Effector CD8-positive, alpha-beta T cell (primary cell): ENCODE measurements at places on chromosomes 16 and 17.
A peak's percentile ranks its signal among the peaks of the same experiment; 100 is the strongest.

GRCh38 chr16:30491229-30491628, 18.7 kb downstream of the ITGAL start:
- no peak for DNase-seq

- DNase-seq = peak; percentile 45
Observed at GRCh38 chr16:88857728-88858339, 907 bp downstream of the TRAPPC2L start.

DNA sequence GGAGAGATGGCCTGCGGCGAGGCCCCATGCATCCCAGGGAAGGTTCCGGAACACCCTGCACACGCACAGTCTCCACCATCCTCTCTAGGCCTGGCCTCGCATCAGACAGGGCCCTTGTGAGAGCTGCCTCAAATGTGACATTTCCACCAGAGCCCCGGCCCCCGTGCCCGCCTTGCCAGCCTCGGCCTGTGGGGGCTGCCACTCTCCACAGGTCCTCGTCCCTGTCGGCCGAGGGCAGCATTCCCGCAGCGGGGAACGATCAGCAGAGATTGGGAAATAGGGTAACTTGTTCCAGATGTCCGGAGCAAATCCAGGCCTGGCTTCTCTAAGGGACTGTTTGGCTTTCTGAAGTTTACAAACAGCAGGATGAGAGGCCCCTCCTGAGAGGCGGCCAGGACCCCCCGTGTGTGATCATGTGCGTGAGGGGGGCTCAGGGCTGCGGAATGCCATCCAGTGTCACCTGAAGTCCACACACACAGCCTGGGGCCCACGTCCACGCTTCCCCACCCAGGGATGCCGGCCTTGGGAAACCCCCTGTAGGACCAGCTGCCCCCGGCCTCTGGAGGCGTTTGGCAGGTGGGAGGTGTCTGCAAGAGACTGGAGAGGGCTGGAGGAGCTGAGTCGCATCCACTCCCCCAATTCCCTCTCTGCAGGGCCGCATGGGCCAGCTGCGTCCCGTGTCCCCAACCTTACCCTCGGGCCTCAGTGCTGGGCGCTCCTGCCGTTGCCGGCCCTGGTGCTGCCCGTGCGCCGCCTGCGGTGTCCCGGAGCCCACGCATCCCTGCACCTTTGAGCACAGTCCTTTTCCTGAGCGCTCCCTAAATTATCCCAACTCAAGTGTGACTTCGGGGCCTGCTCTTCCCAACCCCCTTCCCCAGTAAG, 70.4 kb downstream of the ZDHHC7 start:
- no peak for DNase-seq

GRCh38 chr16:1884155-1884760, 12.3 kb upstream of the MEIOB start:
- DNase-seq = no peak

GRCh38 chr17:8059131-8059530, 20.3 kb downstream of the ALOX15B start:
- no peak for DNase-seq

DNA sequence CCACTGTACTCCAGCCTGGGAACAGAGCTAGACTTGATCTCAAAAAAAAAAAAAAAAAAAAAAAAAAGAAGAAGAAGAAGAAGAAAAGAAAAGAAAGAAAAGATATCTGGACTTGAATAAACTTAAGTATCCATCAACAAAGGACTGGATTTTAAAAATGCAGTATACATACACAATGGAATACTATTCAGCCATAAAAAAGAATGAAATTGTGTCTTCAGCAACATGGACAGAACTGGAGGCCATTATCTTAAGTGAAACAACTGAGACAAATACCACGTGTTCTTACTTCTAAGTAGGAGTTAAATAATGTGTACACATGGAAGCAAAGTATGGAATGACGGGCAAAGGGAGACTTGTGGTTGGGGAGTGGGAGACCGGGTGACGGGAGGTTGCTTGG, 40.1 kb upstream of the MNT start:
- no peak for DNase-seq

DNA sequence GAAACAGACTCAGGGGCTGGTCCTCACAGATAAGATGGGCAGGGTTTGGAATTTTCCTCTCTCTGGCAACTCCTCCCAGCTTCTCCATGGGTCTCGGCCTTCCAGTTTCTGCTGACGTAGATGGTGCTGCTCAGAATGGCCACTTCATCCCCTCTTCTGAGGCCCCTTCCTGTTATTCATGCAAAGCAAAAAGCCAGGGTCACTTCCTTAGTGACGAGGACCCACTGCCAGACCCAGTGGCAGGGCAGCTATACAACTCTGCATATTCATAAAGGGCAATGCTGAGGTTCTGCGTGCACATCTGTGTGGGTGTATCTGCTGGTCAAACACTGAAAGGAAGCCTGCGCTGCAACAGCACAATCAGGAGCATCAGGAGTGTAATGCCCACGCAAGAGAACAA, 108.8 kb downstream of the WSCD1 start:
- DNase-seq = no peak

GRCh38 chr16:10045291-10045775, 136.9 kb downstream of the GRIN2A start:
- DNase-seq = no peak

GRCh38 chr16:27951489-27952120, 111.9 kb downstream of the GSG1L start:
- no peak for DNase-seq

GRCh38 chr16:57536306-57537193, at the start of gene CCDC102A:
CCDC102A (minus strand) TSS chr16:57536571; CDS start chr16:57529177, 7,394 bp downstream.
- peak; percentile 47 for DNase-seq

DNA sequence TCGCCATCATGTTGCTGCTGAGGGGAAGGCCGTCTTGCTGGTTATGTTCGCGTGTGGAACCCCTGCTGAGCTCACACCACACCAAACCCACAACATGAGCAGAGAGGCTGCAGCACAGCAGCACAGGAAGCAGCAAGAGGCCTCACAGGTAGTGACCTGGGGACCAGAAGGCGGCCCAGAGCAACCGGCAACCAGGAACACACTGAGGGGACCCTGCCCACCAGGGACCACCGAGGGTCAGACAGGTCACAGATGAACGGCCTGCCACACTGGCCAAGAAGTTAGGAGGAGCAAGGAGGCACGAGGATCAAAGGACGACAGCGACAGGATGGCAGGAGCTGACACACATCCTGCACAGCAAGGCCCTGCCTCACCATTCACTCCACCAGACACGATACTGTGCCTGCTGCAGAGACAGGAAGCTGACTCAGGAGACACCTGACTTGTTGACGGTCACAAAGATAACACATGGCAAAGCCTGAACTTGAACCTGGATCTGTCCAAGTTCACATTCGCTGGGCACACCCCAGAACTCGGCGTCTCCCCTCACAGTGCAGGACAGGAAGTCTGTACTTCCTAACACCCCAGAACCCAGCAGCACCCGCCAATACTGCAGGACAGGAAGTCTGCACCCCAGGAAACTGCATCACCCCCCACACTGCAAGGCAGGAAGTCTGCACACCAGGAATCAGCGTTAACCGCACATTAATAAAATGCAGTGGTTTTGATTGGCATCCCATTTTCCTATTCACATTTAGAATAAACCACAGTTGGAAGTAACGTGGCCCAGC, 98.5 kb downstream of the ZNF778 start:
- peak; percentile 42 for DNase-seq

DNA sequence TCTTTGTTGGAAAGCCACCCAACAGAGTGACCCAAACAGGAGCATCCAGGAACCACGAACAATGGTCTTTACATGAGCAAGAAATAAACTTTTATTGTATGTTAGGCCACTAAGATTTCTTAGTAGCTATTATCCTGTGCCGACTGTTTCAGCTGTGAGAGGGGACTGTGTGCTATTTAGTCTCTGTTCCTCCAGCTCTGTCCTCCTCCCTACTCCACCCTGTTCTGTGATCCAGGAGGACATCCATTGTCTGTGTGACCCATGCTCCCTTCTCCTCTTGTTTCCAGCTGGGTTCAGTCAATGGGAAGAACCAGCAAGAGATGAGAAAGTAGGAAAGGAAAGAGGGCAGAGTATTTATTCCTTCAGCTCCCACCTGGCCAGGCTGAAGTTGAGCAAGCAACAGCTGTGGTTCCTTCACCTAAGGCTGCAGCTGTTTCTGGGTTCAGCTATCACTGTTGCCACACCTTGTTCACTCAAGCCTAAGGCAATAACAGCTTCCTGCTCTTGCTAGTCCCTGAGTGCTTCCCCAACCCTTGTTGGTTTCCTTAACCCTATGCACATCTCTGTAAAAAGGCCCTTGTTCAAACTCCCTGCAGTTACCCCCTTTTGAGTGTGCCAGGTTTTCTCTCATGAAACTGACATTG, 14.9 kb upstream of the B4GALNT2 start:
- no peak for DNase-seq

DNA sequence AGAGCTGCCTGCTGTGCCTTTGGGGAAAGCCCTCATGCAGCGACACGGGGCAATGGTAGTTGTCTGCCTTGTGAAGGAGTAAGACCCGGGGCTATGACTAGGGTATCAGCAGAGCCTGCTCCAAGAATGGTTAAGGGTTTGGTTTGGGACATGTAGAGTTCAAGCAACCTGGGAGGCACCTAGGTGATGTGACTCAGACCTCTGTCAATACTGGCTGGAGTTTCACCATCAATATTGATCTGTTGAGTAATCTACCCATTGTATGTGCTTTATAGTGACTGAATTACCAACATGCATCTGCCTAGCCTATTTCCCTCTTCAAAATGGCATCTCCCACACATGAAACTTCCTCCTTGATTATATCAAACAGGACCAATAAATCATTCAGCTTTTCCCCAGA, 398.4 kb upstream of the HSBP1 start:
- DNase-seq = no peak

DNA sequence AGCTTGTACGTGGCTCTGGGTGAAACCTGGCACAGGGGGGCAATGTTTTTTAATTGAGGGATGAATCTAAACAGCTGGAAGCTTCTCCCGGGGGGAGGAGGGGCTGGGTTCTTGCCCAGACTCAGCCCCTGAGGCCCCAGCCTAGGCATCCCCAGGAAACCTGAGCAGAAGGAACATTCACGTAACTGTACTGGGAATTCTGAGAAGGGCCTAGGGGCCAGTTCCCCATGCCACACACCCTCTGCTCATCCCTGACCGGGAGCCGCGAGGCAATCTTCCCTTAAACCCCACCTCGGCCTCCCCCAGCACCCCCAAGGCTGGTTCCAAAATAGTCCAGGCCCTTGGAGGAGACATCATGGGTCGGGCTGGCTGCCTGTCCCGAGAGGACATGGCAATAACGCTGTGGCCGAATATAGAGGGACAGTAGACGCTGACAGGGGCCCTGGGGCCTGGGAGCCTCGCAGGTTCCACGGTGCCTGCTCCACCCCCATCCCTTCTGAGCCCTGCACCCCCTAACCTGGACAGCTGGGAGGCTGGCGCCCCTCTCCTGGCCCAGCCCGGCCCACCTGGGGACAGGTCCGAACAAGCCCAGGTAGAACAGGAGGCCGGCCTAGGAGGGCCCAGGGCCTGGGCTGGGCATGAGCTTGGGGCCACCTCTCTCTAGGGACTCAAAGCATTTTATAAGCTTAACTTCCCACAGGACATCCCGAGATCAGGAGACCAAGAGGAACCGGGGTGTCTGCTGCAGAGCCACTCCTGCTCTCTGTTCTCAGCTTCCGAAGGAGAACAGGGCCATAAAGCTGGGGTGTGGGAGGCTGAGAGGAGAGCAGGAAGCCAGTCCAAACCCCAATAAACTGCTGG, 83.2 kb upstream of the TOB1 start:
- no peak for DNase-seq

- DNase-seq = peak; percentile 15
Observed at GRCh38 chr16:24036614-24037013, 200.8 kb downstream of the PRKCB start.

DNA sequence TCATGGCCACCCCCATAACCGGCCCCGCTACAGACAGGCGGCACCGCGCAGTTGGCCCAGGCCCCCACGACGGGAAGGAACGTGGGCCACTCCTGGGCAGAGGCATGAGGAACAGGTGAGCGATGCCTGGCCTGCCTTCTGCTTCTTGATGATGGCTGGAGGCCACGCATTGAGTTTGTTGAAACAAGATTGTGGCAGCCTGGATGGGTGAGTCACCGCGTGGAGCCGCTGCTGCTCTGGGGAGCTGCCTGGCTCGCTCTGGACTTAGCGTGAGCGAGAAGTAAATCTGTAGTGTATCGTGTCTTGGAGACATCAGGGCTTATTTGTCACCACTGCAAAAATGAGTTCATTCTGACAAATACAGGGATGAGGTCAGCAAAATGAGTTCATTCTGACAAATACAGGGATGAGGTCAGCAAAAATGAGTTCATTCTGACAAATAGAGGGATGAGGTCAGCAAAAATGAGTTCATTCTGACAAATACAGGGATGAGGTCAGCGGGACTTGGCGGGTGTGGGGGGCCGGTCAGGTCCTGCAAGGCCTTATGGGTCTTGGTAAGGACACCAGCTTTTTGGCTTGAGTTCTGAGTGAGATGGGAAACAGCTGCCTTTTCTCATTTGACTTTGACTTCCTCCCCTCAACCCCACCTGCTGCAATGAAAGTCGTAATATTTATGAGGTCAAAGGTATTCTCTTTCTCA, 93.0 kb downstream of the SEC14L1 start:
- no peak for DNase-seq

- DNase-seq = no peak
Observed at GRCh38 chr17:55440391-55440790, 18.8 kb upstream of the MMD start.
